Activated naive CD4-positive, alpha-beta T cell (primary cell): ENCODE measurements at places on chromosomes 4 and X.

DNA sequence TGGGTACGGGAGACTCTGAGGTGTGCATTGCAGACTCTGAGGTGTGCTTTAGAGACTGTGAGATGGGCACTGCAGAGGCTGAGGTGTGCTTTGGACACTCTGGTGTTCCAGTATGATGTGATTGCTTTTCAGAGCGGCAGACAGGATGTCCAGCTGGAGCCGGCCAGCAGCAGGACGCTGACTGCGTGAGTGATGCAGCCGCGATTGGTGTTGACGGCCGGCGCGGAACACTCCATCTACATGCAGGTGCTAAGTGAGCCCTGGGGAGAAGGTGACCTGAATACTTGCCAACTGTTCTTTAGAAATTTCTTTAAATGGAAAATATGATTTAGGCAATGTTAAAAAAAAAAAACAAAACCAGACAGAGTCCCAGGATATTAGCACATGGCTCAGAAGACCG is 103.1 kb upstream of the PPP2R3B start:
- DNase-seq, result no peak

- DNase-seq, result no peak
Observed at GRCh38 chrX:119638725-119639471, 32.7 kb upstream of the NKRF start.

GRCh38 chr4:6674500-6675149 is 19.1 kb upstream of the S100P start:
- peak; percentile 34 for DNase-seq

DNA sequence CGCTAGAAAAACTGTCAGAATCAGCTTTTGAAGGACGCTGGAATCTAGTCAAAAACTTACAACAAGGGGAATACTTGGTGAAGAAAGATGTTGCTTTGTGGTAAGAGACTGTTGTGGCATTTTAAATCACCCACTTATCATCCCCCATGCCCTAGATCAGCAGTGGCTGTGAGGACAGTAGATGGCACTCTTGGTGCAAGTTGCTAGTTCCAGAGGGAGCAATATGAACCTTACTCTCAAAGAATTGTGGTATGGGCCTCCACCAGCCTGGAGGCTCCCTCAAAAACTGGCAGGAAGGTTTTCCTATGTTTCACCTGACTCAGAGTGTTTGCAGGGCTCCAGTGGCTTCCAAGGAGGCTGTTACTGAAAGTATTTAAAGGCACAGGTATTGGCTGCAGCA is 37.7 kb upstream of the SLC16A2 start:
- no peak for DNase-seq

DNA sequence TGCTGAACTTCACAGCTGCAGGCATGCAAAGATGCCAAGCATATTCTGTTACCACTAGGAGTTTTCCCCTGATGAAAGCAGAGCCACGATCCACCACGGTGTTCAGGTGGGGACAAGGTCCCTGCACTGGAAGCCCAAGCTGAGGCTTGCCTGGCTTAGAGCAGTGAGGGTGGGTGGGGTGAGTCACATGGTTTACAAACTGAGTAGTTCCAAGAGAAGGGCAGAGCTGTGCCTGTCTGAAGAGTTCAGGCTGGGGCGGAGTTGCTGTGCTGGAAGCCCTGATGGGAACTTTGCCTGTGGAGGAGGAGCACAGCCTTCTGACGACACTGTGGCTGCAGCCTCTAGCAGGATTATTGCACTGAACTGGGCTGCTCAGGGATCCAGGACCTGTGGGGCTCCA is 45.5 kb downstream of the FAM9B start:
- DNase-seq, result no peak

DNA sequence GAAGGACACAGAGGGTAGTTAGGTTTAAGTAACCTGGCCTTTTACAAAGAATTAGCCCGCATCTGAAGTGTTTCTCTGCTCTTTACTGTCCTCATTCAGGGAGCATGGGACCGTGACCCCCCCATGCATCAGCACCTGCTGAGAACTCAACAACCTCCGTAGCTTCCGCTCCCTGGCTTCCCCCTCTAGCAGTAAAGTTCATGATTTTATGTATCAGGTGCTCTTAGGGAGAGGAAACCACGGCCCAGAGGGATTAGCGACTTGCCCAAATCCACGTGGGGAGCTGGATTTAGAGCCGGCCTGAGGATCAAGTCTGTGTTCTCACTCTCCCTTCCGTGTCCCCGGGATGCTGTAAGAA is 284.6 kb upstream of the GATB start:
- no peak for DNase-seq

GRCh38 chr4:59339631-59340030 is 1860.5 kb upstream of the ADGRL3 start:
- no peak for DNase-seq

DNA sequence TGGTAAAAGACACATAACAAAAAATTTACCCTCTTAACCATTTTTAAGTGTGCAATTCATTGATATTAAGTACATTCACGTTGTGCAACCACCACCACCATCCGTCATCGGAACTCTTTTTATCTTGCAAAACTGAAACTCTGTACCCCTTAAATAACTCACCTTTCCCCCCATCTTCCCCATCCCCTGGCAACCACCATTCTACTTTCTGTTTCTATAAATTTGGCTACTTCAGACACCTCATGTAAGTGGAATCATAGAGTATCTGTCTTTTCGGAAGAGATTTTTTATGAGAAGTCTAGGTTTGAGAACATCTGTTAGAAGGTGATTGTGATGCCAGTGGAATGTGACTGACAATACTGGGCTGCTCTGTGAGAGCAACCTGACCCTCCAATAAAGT is 39.8 kb upstream of the CCDC149 start:
- no peak for DNase-seq

DNA sequence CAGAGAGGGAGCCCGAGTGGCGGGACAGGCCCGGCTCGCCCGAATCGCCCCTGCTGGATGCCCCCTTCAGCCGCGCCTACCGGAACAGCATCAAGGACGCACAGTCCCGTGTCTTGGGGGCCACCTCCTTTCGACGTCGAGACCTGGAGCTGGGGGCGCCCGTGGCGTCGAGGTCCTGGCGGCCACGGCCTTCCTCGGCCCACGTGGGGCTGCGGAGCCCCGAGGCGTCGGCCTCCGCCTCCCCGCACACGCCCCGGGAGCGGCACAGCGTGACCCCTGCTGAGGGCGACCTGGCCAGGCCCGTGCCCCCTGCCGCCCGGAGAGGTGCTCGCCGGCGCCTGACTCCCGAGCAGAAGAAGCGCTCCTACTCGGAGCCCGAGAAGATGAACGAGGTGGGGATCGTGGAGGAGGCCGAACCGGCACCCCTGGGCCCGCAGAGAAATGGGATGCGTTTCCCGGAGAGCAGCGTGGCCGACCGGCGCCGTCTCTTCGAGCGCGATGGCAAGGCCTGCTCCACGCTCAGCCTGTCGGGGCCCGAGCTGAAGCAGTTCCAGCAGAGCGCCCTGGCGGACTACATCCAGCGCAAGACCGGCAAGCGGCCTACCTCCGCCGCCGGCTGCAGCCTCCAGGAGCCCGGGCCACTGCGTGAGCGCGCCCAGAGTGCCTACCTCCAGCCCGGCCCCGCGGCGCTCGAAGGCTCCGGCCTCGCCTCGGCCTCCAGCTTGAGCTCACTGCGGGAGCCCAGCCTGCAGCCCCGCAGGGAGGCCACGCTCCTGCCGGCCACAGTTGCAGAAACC is 156.9 kb downstream of the SOWAHB start:
- no peak for DNase-seq

DNA sequence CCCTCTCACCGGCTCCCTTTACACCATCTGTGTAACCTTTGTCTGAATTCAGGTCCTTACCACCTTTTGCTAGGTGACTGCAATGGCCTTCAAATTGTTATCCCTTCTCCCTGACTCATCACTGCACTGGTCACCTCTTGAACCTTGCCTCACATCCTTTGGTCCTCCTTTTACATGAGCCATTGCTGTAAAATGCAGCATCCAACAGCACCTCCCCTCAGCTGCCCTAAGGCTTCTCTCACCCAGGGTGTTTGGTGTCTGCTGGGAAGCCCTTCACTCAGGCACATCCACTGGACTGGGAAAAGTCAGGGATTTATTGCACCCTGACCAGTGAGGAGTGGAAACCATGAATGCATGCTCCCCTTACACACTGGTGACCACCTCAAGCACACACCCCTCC is 192.5 kb upstream of the GATB start:
- DNase-seq, result no peak

GRCh38 chr4:70749313-70749712 is 27.5 kb downstream of the RUFY3 start:
- DNase-seq, result no peak

DNA sequence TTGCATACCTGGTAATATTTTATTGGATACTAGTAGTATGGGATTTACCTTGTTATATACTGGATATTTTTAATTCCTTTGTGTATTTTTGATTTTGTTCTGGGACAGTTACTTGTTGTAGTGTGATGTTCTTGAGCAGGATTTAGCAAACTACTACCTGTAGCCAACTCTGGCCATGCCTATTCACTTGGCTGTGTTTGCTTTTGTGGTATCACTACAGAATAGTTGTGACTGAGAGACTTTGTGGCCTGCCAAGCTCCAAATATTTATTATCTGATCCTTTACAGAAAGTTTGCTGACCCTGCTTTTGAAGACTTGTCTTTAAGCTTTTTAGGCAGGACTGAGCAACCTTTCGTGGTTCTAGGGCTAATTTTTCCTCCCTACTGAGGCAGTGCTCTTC is 17.8 kb downstream of the ZCCHC4 start:
- DNase-seq, result no peak

GRCh38 chr4:1169691-1170096 is 2.7 kb downstream of the SPON2 start:
- DNase-seq, result no peak

DNA sequence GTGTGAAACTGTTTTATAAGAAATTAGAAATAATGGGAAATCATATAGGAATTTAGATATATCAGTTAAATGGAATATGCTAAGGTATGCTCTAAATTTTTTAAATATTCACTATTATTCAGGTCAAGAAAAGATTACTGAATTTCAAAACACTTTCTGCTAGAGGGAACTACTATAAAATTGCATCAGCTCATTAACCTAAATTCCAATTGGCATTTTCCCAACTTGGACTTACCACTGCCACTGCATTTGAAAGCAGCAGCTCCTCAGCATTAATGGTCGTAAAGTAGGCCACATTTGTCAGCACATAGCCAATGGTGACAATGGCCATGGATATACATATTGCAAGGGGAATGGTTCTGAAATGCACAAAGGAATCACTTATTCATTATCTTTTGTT is 57.3 kb downstream of the SLC7A11 start:
- no peak for DNase-seq

DNA sequence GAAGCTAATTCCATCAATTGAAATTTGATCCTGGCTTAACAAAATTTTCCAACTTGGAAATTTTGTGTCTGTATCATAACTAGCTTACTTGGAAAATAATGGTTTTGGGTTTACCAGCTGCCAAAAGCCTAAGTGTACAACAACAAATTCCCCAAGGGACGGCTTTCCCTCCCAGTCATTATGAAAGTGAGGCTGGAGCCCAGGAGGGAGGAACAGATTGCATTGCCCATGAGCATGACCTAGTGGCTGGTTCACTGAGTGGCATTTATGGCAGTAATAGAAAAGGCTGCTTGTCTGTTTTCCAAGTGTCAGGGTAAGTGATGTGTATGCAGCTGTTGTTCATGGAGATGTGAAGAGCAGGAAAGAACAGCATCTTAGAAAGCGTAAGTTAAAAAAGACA is 70.8 kb upstream of the HHIP start:
- DNase-seq, result no peak

GRCh38 chr4:25310803-25311166 is 1.8 kb upstream of the ZCCHC4 start:
- no peak for DNase-seq
